ENCODE measurements at places on chromosomes 16 and 17.
A peak's percentile ranks its signal among the peaks of the same experiment; 100 is the strongest.

DNA sequence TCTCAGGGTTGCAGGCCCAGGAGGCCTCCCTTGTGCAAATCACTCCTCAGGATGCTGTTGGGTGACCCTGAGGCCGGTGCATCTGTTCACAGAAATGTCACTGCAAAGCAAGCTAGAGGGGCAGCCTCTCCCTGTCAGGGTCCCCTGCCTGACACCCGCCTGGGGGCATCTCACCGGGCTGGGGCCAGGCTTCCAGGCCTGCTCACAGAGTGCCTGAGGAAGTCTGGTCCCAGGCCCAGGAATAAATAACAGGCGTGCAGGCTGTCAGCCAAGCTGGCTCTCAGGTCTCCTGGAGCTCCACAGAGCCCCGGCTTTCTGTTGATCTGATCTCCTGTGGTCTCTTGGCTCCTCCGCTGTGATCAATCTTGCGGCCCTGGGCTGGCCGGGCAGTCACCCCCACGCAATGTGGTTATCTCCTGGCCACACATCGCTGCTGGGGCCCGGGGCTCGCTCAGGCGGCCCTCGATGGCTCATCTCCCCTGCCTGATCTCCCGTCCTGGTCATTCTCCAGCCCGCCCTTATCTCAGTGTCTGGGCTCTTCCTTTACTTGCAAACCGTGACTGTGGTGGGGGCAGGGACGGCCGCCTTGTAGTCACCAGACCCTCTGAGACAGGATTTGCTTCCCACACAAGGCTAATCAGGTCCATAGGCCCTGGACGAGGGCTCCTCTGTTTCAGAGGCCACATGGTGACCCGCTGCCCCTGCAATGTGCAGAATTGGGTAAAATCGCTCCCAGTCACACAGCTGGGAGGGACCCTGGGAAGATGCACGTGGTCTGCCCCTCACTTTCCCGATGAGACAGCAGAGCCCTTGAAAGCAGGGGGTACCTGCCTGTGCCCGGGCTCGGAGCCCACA is 231.2 kb upstream of the GSE1 start:
- peak; percentile 70 for DNase-seq

DNA sequence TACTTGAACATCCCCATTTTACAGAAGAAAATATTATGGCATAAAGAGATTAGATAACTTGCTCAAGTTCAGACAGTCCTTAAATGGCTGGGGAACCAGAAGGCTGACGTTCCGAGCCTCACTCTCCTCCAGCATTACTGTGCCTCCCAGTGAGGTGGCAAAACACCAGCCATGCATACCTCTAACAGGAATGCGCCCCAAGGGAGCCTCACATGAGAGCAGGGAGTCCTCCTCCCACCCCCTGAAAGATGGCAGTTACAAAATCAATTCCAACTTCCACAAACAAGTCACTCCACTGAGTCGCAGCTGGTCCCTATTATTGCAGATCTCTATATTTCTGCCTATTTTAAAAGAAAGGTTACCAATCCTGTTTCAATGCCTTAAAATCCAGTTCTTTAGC is 55.5 kb downstream of the ANKFY1 start:
- DNase-seq: no peak

DNA sequence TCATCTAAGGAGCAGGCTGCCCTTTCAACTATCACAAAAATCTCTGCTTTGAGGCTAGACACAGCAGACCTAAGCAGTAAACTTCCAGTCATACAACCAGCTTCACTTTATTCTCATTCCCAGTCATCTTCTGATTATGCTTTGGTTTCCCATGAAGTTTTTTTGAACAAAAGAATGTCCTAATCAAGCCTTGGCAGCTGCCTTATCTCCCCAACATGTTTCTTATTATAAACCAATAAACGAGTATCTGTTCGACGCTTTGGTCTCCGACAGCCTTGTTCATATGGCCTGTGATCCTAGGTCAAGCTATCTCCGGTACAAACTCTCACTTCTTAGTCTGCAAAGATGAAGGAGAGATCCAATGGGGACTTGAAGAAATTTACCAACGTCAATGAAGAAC is 47.4 kb upstream of the CDYL2 start:
- no peak for DNase-seq

DNA sequence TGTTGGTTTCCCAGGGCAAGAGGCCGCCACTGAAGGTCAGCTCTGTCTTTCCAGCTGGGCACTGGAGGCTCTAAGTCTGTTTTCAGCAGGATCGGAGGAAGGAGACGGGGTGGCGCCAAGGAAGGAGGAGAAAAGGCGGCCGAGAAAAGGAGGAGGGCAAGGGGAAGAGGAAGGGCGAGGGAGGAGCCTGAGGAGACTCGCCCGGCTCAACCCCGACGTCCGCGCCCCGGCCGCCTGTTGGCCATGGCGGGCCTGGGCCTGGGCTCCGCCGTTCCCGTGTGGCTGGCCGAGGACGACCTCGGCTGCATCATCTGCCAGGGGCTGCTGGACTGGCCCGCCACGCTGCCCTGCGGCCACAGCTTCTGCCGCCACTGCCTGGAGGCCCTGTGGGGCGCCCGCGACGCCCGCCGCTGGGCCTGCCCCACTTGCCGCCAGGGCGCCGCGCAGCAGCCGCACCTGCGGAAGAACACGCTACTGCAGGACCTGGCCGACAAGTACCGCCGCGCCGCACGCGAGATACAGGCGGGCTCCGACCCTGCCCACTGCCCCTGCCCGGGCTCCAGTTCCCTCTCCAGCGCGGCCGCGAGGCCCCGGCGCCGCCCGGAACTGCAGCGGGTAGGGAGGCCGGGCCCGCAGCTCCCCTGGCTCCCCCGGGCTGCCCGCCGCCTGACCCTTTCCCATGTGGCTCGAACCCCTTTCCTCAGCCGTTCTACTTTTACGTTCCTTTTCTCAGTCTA is at the start of gene RNF135:
Gene RNF135 (plus strand): TSS at position 209 of the 737 bp plus-strand sequence. CDS start 35 bp downstream, at position 244.
- DNase-seq: peak; percentile 80

DNA sequence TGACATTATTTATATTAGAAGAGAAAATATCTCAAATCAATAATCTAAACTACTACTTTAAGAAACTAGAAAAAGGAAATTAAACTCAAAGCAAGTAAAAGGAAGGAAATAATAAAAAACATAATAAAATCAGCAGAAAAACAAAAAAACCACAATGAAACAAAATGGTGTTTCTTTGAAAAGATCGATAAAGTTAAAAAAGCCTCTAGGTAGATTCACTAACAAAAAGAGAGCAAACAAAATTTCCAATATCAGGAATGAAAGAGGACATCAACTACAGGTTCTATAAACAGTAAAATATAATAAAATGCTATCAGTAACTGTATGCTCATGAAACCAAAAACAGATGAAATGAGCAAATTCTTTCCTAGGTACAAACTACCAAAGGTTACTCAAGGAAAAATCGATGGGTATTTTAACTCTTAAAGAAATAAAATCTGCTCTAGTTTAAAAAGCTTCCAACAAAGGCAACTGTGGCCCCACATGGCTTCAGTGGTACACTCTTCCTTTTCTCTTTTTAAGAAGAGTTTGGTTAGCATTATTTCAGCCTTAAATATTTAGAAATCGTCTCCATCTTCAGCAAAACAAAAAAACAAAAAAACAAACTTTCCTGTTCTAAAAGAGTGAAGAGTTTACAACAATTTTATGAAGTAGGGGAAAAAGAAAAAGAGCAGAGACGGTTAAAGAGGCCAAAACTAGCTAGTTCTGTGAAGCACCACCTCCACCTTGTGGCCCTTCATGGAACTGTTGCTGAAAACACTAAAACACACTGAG is 102.2 kb downstream of the TRIM37 start:
- DNase-seq: peak; percentile 3

- peak; percentile 0 for DNase-seq
Measured at GRCh38 chr16:22813223-22813947, 577 bp upstream of the HS3ST2 start.

GRCh38 chr17:50353600-50354195 is 7.8 kb downstream of the XYLT2 start:
- no peak for DNase-seq

DNA sequence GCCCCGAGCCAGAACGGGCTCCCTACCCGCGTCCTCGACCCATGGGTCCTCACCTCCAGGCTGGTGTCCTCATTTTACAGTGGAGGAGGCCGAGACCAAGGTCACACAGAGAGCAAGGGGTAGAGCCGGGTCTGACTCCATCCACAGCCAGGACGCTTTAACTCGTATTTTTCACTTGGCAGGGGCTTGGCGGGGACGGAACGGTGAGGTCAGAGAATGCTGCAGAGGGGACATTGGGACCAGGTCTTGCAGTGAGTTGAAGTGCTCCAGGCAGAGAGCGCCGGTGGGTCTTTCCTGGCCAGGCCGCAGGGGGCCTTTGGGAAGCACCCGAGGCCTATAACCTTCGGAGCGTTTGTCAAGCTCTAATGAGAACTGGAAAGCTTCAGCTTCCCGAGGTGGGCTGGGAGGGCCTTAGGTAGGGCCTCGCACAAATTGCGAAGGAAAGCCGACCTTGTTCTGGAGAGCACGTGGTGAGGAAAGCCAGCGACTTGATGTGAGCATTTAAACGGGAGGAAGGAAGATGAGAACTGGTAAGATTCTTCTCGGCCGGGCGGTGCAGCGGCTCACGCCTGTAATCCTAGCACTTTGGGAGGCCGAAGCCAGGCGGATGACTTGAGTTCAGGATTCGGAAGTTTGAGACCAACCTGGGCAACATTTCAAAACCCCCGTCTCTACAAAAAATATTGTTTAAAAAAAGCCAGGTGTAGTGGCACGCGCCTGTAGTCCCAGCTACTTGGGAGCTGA is 908 bp upstream of the CLUH start:
- DNase-seq: no peak

DNA sequence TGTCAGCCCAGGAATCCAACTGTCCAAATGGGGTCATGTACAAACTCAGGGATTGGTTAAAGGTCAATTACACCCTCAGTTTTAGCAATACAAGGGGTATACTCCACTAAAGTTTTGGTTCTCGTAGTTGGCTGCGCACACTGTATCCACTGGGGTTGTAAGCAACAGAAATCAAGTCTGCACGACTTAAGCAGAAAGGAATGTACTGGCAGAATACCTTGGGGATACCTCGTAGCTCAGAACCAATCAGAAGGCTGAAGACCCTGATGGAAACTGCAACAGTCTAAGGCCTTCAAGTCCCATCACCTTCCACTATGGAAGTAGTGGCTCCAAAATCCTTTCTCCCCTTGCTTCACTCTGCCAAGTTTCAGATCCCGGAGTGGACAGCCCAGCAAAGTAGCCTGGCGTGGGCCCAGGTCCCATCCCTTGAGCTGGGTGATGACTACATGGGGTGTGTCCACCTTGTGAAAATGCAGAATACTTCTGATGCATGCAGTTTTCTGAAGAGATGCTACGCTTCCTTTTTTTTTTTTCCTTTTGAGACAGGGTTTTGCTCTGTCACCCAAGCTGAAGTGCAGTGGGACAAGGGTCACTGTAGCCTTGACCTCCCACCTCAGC is 21.1 kb upstream of the RPH3AL start:
- DNase-seq: no peak

DNA sequence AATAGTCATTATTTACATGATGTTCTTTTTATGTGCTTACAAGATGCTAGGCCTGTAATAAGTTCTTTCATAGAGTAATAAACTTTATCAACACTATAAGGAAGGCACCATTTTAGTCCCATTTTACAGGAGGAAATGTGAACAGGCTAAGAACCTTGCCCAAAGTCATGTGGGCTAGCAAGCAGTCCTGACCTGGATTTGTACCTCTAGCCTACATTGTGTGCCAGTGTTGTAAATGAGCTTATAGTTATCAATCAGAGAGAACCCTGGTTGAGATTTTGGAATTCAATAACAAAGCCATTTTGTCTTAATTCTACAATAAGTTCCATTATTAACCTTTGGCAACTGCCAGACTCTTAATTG is 6.7 kb upstream of the TBKBP1 start:
- DNase-seq: no peak

DNA sequence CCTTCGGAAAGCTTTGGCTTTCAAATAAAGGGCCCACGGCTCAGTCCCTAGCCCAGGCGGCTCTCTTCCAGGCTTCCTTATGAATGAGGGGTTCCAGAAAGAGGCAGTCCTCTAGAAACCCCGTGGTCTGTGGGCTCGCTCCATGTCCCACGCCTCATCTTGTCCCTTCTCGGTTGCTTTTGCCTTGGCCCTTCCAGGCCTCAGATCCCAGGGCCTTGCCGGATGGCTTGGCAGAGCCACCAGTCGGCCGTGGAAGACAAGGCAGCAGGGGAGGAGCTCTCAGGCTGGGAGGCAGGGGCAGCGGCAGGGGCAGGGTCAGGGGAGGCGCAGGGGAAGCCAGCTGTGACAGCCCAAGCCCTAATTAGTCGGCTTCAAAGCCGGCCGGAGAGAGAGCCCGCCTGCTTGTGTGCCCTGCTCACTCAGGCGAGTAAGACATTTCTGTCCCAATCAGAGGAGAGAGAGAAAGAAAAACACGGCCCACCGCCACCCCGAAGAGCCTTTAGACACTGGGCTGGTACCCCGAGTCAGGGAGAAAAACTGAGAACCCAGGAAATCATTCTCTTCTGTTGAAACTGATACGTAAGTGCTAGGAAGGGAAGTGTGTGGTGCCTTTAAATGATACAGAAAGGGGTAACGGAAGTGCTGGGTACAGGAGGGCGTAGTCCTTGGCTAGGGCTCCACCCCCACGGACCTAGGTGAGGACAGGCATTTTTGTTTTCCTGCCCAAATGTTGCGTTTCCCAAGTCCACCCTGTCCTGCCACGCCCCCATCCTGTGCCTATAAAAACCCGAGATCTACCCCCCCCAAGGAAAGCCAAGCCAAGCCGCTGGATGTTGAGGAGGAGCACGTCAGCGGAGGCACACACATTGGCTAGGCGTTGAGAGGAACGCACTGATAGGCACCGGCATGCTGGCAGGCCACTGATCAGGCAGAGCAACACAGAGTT is 27.8 kb upstream of the MEIOC start:
- DNase-seq: no peak

DNA sequence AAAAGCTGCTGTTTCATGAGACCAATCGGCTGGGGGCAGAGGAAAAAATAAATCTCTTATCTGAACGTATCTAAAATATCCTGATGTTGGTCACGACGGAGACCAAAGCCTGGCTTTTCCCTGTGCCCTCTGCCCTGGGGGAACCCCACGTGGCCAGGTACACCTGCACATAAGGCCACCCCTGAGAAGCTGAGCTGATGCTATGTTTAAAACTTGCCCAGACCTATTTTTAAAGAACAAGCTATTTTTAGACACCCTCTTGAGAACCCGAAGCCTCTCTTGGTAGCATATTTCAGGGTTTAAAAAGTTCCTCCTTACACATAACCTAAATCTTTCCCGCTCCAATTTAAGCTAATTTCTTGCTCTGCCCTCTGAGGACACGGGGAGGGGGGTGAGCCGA is 210.4 kb downstream of the GSG1L start:
- no peak for DNase-seq

- no peak for DNase-seq
Measured at GRCh38 chr17:82931699-82932517, 92.1 kb upstream of the ZNF750 start.

- DNase-seq: no peak
Measured at GRCh38 chr16:66006485-66006884, 360.0 kb upstream of the CDH5 start.

All from GDM1 (cell line).